KG1 (cell line): ENCODE measurements at places on chromosomes 7 and 10.

GRCh38 chr7:117090791-117091190, 137.5 kb downstream of the ST7 start:
- DNase-seq: no peak

GRCh38 chr10:77770081-77770867, 132.7 kb upstream of the KCNMA1 start:
- no peak for DNase-seq

DNA sequence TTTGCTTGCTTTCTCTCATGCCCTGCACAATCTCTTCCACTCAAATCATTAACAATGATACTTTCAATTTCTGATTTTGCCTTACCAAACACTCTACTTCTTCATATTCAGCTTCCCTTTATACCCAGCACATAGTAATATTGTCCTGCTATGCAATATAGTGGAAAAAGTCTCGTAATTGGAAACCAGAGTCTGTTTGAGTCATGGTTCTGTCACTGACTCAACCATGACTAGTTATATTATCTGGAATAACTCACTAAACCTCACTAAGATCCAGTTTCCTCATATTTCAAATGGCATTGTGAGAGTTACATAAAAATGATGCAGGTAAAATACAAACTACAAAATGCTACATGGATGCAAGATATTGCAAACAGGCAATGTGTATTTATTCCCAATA, 98.5 kb upstream of the LRRTM3 start:
- DNase-seq: no peak

- DNase-seq: no peak
These were observed 94.5 kb downstream of the PTPRE start for GRCh38 chr10:128001363-128001745.

- DNase-seq: no peak
These were observed 37.5 kb upstream of the CYP26C1 start for GRCh38 chr10:93023013-93023650.

- no peak for DNase-seq
These were observed 125.0 kb downstream of the FAM53B start for GRCh38 chr10:124619195-124619594.

DNA sequence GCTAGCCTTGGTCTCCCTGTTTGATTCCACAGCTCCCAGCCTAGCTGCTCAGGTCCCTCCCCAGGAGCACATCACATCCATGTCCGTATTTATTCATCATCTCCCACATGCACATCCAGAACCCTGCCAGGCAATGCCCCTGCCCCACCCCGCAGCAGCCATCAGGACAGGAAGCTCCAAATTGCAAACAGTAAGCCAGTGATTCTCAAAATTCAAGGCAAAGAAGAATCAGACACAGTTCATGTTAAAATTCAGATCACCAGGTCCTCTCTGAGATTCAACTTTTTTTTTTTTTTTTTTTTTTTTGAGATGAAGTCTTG, 17.7 kb downstream of the LRRC20 start:
- no peak for DNase-seq

DNA sequence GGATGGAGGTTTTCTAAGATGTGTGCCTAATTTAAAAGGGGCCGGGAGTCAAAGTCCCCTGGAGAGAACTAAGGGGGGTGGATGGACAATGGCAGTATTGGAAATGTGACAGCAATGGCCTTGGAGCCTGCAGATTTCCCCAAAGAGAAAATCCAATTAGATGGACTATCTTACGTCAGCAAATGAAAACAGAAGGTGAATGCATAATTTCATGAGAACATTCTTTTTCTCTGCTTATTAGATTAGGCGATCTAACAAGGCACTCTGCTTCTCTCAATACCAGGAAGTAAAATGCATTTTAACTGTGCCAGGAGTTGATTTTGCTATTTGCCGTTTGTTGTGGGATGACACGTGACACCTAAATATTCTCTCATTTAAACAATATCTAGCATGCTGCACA, 226.6 kb downstream of the ADAM12 start:
- no peak for DNase-seq

- no peak for DNase-seq
These were observed 163.5 kb downstream of the MDFIC start for GRCh38 chr7:115085421-115085820.

GRCh38 chr7:79741684-79742083, 288.2 kb upstream of the MAGI2 start:
- DNase-seq: no peak
